ENCODE measurements at places on chromosomes 1 and 21.

DNA sequence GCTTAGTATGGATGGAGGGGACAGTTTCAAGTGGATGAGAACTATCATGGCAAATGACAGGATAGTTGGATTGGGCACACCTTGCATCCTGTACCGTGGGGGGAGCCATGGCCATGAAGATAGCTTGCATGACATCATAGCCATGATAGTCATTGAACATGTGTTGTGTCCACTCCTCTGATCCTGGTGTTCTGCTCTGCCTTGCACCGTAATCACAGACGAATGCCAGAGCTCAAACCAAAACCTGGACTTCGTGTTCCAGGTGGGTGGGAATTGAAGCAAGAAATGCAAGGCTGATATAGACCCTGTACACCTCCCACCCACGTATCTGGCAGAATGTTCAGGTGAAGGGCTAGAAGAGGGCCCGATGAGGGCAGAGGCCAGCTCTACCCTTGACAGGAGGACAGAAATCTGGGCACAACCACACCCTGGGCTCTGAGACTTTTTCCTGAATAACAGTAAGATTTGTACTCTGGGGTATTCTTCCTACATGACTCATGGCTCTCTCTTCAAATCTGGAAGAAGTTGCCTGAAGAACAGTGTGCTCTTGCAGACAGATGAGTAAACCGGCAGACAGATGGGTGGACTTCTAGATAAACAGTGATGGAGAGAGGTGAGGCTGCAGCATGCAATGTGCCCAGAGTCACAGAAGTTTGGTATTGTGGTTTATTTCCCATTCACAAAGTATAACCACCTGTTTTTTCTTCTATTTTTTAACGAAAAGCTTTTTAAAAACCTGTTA lies 45.0 kb downstream of the KCNJ6 start:
- no peak for DNase-seq

DNA sequence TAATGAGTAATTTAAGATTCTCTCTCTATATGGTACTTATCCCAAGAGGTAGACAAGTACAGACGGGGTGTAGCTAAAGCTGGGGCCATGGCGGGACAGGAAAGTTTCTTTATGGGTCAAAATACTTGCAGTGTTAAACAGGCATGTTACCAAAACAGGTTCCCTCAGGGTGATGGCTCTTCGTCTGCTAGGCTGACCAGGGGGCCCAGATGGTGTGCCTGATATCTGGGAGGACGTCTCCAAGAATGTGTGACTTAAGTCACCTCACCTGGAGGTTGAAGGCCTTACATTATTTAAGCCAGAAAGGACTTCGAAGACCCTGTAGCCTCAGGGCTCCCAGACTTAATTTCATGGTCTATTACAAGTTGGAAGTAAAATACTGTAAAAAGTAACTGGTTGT lies 52.7 kb upstream of the FMOD start:
- DNase-seq, result no peak

DNA sequence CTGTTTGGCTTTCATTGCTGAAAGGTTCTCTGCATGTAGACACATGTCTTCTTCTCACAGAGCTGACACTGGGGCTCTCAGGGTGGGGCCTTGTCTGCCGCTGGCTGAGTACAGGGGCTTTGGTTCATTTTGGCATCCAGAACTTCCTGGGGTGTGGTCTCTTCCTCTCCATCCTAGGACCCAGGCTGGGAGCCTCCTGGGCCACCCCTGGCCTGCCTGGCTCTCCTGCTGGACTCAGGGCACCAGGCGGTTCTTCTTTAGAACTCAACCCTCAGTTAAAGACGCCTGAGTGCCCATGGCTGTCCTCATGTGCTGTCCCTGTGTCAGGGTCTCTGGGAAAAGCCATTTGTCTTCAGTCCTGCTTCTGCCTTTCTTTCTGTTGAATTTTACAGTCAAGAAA lies 5.5 kb upstream of the KRTAP10-5 start:
- DNase-seq, result no peak

GRCh38 chr1:183685112-183685713 lies 32.1 kb upstream of the APOBEC4 start:
- DNase-seq, result no peak
